ENCODE measurements at places on chromosomes 6 and 20. TPM values are rescaled to one million over a fixed set of nuclear protein-coding genes. Genes with fewer than 3 reads are reported as not detected.

Gene PSMB9
- 16.0 TPM for total RNA-seq

Gene HLA-DMB
- not detected for total RNA-seq

Gene TFAP2A
- not detected for total RNA-seq

Gene OOEP
- total RNA-seq: not detected

Gene GTF2H4
- total RNA-seq: 15.9 TPM

- DNase-seq: peak; percentile 69
Observed at GRCh38 chr20:37941332-37941731, 38.4 kb downstream of the VSTM2L start.

DNA sequence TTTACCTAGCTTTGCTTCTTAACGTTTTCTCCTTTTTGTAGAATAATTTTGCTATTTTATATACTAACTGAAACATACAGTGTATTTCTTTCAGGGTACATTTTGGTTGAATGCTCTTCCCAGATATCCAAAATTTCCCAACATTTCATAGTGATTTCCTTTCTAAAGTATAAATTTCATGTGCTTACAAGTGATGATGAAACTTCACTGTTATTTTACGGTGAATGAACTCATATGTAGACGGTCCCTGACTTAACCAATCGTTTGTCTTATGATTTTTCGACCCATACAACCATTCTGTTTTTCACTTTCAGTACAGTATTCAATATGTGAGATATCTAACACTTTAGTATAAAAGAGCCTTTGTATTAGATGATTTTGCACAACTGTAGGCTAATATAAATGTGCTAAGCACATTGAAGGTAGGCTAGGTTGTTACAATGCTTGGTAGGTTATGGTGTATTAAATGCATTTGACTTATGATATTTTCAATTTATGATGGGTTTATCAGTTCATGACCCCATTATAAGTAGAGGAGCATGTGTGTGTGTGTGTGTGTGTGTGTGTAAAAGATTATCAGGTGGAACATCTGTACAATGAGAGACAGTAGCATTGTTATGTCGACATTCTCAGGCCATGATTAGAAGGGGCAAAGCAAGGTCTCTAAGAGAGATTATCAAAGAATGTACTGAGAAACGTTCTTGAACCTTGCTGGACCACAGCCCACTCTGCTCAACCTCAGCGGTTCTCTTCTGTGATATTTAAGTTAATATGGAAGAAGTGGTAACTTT, 20.9 kb downstream of the HIVEP1 start:
- DNase-seq: no peak

- DNase-seq: no peak
Observed at GRCh38 chr6:4920914-4921410, 82.9 kb downstream of the RPP40 start.

DNA sequence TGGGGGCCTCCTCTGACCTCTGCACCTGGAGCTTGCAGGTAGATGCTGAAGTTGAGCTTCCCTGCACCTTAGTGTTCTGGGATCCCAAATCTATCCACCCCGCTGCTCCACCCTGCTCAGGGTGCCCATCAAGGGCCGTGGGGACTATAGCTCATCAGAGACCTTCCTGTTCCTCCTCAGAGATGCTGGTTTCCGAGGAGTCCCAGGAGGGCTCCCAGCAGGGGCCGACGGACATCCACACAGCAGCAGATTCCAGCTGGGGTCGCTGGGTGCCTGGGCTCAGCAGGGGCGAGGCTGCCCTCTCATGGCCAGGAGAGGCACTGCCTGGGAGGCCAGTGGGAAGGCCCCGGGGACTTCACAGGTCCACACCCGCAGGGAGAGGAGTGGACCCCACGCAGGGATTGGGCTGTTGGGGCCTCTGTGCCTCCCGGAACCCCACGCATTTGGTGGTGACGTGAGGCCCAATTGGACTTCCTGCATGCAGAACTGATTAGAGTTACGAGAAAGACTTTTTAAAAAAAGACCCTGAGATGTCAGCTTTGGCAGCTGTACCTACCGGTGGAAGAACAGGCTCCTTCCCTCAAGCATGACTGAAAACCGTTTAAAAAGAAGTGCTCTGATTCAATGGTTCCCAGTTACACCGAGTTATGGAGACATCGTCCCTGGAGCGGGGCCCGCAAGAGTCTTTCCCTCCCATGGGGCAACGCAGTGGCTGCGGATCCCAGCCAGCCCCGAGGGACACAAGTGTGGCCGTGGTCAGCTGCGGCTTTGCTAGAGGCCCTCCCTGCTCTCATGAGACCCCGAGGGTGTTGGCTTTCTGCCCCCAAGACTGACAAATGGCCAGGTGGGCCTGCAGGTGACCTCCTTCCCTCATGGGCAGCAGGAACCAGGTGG, 25.3 kb upstream of the SLCO4A1 start:
- peak; percentile 71 for DNase-seq

GRCh38 chr6:14875481-14876063, 370.3 kb upstream of the JARID2 start:
- DNase-seq: no peak

GRCh38 chr20:48673507-48673906, 154.3 kb downstream of the PREX1 start:
- no peak for DNase-seq

DNA sequence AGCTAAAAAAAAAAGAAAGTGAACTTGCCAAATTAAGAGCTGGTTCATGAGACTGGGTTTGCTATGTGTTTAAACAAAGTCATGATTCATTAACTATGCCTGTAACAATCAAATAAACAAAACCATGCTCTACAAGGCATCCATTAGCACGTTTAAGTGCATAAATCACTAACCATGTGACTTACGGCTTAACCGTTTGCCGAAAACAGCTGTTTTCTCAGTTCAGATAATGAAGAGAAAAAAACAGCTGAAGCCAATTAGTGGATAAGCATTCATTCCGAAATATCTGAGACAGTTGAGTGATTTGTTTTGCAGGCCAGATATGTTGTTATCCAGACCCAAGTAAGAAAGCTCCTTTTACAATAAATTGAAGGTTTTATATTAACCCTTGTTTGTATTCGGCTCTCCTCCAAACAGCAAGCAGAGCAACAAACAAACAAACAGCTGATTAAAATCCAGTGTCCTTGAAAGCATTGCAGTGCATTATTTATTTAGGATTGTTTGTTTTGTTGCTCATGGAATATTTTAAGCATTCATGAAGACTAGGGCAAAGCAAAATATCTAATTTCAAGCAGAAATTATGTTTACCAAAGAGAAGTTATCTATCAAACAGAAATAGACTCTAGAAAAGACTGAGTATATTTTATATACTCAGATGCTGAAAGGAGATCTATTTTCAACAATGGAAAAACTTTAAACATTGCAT, 343.5 kb downstream of the RFPL4B start:
- no peak for DNase-seq

- no peak for DNase-seq
Observed at GRCh38 chr6:38221251-38221650, 401.7 kb downstream of the ZFAND3 start.

- no peak for DNase-seq
Observed at GRCh38 chr20:23503649-23504048, 12.7 kb downstream of the CST8 start.

Data from HepG2 (cell line).